ENCODE measurements at places on chromosomes 16 and 17.

GRCh38 chr17:4186357-4186881 is 43.4 kb downstream of the CYB5D2 start:
- DNase-seq: no peak

DNA sequence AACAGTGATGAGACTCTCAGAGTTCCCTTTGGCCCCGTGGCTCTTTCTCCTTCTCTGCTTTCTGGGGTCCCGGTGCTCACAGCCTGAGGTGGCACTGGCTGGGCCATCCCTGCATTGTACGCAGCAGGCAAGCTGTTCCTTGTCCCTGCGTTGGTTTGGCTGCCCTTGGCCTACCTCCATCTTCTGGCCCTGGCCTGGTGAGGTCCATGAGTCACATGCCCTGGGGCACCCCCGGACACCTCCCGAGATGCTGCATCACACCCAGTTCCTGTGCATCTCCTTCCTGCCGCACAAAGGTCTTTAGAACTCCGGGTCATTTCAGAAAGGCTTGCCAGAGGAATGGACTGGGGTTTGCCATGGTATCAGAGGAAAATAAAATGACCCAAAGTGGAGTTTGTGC is 9.5 kb downstream of the SULT1A2 start:
- DNase-seq: no peak

DNA sequence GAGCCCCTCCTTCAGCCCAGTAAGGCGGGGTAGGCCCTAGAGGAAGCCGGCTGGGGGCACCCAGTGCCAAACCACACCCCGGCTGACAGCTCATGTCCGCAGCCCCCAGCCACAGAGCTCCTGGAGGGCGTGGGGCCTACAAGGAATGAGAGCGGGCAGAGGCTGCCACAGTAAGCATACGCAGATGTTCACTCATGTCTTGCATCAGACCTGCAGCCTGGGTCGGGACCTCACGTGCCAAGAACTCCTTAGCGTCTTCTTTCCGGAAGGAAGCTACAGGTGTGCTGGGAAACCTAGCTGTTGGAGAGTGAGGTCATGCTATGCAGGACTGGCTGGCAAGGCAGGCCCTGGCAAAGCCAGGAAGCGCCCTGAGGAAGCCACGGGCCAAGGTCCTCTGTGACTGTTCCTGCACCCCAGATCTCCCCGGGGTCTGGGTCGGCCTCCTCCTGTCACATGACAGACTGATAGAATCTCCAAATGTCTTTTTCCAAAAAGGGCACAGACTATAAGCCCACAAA is 1.6 kb downstream of the ZNF598 start:
- DNase-seq: no peak

GRCh38 chr17:49928837-49929475 is 40.0 kb upstream of the DLX4 start:
- no peak for DNase-seq

DNA sequence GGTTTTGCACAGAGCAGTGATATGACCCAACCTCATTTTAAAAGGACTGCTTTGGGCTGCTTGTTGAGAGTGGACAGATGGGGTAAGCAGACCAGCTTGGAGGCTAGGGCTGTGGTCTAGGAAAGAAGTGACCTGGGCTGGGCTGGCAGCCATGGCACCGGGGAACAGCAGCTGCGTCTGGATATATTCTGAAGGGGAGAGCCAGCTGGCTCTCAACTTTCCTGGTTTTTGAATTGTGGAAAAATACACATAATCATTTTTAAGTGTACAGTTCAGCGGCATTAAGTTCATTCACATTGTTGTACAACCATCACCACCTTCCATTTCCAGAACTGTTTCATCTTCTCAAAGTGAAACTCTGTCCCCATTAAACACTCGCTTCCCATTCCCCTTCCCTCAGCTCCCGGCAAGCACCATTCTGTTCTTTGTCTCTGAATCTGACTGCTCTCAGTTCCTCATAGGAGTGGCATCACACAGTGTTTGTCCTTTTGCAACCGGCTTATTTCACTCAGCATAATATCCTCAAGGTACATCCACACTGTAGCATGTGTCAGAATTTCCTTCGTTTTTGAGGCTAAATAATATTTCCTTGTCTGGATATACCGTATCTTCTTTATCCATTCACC is 113.2 kb downstream of the SPECC1 start:
- no peak for DNase-seq

DNA sequence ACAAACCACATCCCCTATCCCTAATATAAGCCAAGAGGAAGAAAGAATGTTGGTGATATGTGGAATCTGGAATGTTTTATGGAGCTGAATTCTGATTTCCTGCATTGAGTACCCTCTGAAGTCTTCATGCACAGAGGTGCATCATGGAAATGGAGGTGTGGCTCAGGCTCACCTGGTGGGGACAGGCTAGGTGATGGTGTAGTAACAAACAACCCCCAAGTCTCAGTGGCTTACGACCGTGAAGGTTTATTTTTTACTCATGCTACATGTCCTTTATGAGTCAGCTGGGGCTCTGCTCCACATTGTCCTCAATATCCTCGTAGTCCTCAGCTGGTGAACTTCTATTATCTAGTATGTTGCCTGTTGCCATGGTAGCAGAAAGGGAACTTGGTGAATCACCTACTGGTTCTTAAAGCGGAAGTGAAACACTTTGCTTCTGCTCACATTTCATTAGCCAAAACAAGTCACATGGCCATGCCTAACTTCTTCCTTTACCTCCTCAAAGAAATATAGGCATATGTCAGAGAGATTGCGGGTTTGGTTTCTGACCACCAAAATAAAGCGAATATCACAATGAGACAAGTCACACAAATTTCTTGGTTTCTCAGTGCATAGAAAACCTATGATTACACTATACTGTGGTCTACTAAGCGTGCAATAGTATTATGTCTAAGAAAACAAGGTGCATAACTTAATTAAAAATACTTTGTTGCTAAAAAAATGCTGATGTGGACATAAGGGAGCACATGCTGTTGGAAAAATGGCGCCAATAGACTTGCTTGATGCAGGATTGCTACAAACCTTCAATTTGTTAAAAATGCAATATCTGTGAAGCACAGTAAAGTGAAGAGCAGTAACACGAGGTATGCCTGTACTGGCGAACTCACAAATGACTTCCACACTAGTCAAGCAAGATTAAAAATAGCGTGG is at the start of gene PMFBP1:
Gene PMFBP1, minus strand, starts transcription at position 51 of the 930 bp plus-strand sequence. CDS start 947 bp downstream, outside the sequence.
- no peak for DNase-seq

- DNase-seq: no peak
These were observed 7.1 kb downstream of the ACSF3 start for GRCh38 chr16:89100601-89101302.
